ENCODE measurements at places on chromosomes 1 and 21. TPM values are rescaled to one million over a fixed set of nuclear protein-coding genes. Genes with fewer than 3 reads are reported as not detected.

The PATJ gene
- 43.1 TPM for total RNA-seq

The ECM1 gene
- 1.0 TPM for total RNA-seq

The AMY1C gene
- not detected for total RNA-seq

The SLC16A4 gene
- total RNA-seq = 16.4 TPM

The MPL gene
- not detected for total RNA-seq

The POLR3GL gene
- total RNA-seq = 15.6 TPM

The CYYR1 gene
- 6.2 TPM for total RNA-seq

The HSPA6 gene
- total RNA-seq = 1.1 TPM

- no peak overlapping the region for H3K27ac ChIP-seq
- H3K36me3 ChIP-seq = no peaks in the 10 kb centered on the region
- no peaks in the 10 kb centered on the region for H3K27me3 ChIP-seq
- H3K4me1 ChIP-seq = no peaks in the 10 kb centered on the region
- H3K4me3 ChIP-seq = no peak overlapping the region
These were observed 76.8 kb upstream of the COL24A1 start for GRCh38 chr1:86233403-86233802.

- H3K4me3 ChIP-seq = no peak overlapping the region
- no peak for DNase-seq
- H3K36me3 ChIP-seq = no peaks in the 10 kb centered on the region
- no peaks in the 10 kb centered on the region for H3K4me1 ChIP-seq
These were observed 103.2 kb downstream of the PKN2 start for GRCh38 chr1:88787023-88787903.

DNA sequence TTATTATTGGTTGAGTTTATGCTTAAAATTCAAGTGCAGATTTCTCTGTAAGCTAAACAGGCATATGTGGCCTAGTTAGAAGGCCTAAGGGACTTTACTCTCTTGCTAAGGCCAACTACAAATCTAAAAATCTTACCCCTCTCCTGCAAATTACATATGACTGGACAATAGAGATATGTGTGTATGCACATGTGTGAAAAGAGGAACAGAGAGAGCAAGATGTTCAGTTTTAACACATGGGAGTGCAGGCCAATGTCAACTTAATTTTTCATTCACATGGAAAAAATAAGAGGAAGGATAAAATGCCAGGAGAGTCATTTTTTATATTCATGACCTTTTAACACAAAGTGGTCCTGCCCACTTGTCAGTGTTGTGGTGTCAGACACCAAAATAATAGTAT, 8.5 kb downstream of the OR10K2 start:
- no peaks in the 10 kb centered on the region for H3K36me3 ChIP-seq
- no peaks in the 10 kb centered on the region for H3K27me3 ChIP-seq
- no peak overlapping the region for H3K27ac ChIP-seq
- H3K4me3 ChIP-seq = no peak overlapping the region
- H3K4me1 ChIP-seq = no peaks in the 10 kb centered on the region

DNA sequence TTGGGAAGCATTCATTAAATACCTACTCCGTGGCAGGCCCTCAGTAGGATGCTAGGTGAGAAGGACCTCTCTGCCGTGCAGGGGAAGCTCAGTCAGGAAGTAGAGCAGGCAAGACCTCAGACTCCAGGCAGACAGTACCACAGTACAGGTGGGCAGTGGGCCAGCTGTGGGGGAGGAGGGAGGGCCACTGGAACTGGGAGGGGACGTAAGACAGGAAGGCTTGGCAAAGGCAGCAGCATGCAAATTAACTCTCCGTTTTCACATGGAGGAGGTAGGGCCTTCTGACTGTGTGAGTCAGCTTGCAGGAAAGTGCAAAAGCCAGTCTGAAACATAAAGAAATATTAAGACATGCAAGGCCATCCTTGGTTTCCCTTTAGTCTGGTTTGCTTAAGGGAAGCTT, 157.7 kb downstream of the TRIM33 start:
- H3K36me3 ChIP-seq = no peaks in the 10 kb centered on the region
- no peak overlapping the region for H3K4me3 ChIP-seq
- H3K27ac ChIP-seq = no peak overlapping the region
- DNase-seq = peak; percentile 64
- no peaks in the 10 kb centered on the region for H3K4me1 ChIP-seq

DNA sequence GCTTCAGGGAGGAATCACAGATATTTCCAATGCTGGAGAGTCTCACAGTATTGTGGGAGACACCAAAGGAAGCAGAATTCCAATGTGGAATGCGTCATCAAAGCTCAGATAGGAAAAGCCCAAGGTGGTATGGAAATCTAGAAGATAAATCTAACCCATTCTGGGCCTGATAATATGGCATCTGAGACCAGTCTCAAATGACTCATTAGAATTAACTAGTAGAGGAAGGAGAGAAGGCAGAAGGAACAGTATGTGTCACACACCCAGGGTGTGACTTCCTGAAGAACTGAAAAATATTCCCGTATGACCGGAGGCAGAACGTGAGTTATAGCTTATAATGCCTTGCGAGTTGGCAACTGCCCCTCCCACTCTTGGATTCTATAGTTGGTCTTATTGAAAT, 499.2 kb downstream of the PLPP3 start:
- H3K4me1 ChIP-seq = no peaks in the 10 kb centered on the region
- no peaks in the 10 kb centered on the region for H3K36me3 ChIP-seq
- H3K27ac ChIP-seq = no peak overlapping the region
- DNase-seq = no peak

- H3K27ac ChIP-seq = no peak overlapping the region
- no peak for DNase-seq
- no peaks in the 10 kb centered on the region for H3K4me1 ChIP-seq
- no peak overlapping the region for H3K4me3 ChIP-seq
- no peaks in the 10 kb centered on the region for H3K27me3 ChIP-seq
These were observed 8.9 kb upstream of the OMA1 start for GRCh38 chr1:58555393-58555792.

DNA sequence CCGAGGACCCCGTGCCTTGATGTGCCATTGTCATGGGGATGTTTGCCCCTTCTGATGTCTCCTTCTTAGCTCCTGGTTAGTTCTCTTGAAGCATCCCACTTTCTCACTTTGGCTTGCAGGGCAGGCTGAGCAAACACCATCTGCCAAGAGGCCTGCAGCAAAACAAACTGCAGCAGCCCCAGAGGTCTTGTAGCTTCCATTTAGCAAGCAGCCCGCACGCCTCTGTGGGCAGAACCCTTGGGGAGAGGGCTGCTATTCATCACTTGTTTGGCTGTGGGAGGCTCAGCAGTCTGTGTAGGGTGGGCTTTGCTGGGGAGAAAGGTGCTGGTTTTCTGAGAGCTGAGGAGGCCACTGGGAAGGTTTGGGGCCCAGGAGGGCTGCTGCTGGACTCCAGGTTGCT, 56.7 kb downstream of the KCNC4 start:
- H3K4me3 ChIP-seq = no peak overlapping the region
- no peaks in the 10 kb centered on the region for H3K4me1 ChIP-seq
- H3K36me3 ChIP-seq = no peaks in the 10 kb centered on the region
- no peak for DNase-seq
- peaks cover 3% of the 10 kb centered on the region for H3K27me3 ChIP-seq

DNA sequence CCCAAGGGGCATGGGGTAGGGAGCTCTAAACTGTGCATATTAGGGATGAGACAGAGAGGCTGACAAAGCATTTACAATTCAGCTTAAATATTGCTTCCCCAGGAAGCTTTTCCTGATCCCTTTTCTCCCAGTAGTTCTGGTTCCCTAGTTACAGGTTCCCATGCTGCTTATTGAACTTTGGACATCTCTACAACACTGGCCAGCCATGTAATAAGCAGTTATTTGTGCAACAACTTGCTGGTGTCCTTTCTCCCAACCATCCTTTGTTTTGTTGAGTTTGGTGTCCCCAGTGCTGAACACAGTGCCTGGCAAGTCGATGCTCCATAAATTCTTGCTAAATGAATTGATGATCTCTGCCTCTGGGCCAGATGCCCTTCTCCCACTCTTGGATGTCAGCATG, 80.6 kb downstream of the PLXNA2 start:
- H3K27me3 ChIP-seq = no peaks in the 10 kb centered on the region
- peak overlapping the region; percentile 48 for H3K27ac ChIP-seq
- no peaks in the 10 kb centered on the region for H3K36me3 ChIP-seq
- peaks cover 51% of the 10 kb centered on the region for H3K4me1 ChIP-seq

- no peak overlapping the region for H3K4me3 ChIP-seq
- no peaks in the 10 kb centered on the region for H3K27me3 ChIP-seq
- DNase-seq = no peak
- no peak overlapping the region for H3K27ac ChIP-seq
- no peaks in the 10 kb centered on the region for H3K4me1 ChIP-seq
These were observed 42.6 kb upstream of the HMGB4 start for GRCh38 chr1:33821291-33821690.

DNA sequence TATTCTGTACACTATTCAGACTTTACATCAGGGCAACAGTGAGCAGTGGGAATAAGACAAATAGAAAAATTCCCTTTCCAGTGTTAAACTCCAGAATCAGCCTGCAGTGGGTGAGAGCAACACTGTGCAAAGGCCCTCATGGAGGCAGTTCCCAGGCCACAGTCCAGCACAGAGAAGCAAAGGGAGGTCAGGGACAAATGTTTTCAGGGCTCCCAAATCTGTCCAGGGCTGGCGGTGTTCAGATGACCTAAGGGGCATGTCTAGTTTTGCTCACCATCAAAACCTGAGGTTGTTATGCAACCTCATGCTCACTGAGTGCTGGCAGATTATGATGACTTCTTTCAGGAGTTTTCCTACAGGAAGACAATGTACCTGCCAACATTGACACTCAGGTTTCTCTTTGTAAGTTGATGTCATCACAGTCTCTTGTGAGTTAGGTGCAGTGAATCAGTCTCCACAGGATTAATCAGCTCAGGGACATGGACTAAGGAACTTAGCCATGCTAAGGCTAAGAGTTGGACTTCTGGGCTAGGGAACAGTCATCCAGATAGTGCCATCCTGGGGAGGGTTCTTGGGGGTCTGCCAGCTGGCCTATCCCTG, 3.6 kb upstream of the LCE5A start:
- no peaks in the 10 kb centered on the region for H3K36me3 ChIP-seq
- no peaks in the 10 kb centered on the region for H3K4me1 ChIP-seq
- no peak overlapping the region for H3K27ac ChIP-seq
- no peak for DNase-seq
- H3K4me3 ChIP-seq = no peak overlapping the region

- DNase-seq = no peak
- H3K4me1 ChIP-seq = peaks cover 20% of the 10 kb centered on the region
- no peaks in the 10 kb centered on the region for H3K27me3 ChIP-seq
- no peak overlapping the region for H3K27ac ChIP-seq
These were observed 980 bp upstream of the CLDN19 start for GRCh38 chr1:42740851-42741580.

- H3K4me3 ChIP-seq = peak overlapping the region; percentile 88
- DNase-seq = peak; percentile 14
- no peaks in the 10 kb centered on the region for H3K36me3 ChIP-seq
- peaks cover 19% of the 10 kb centered on the region for H3K4me1 ChIP-seq
- H3K27me3 ChIP-seq = no peaks in the 10 kb centered on the region
These were observed 860 bp downstream of the SDC3 start for GRCh38 chr1:30907481-30908315.

DNA sequence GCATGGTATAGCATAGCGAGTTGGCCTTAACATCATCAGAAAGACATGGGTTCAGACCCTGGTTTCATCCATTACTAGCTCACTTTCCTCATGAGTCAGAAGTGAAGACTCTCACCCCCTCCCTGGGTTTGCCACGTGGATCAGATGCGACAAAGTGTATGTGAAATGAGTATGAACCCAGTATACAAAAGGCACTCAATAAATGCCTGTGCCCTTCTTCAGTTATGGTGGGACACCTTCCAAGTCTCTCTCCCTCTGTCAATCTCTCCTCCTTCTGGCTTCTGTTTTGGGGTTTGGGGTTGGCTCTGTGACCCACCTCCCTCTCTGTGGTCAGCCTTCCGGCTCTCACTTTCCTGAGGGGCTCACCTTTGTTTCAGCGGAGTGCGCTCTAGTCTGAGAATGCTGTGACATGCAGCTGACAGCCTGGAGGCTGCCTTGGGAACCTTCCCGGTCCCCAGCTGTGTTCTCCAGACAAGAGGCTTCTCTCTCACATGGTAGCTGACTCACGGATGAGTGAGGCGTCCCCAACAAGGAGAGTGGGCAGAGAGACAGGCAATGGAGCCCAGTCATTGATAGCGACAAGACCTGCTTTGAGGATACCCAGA, 155.0 kb upstream of the EDN2 start:
- no peaks in the 10 kb centered on the region for H3K4me1 ChIP-seq
- no peak overlapping the region for H3K4me3 ChIP-seq
- H3K27me3 ChIP-seq = no peaks in the 10 kb centered on the region
- H3K36me3 ChIP-seq = no peaks in the 10 kb centered on the region

DNA sequence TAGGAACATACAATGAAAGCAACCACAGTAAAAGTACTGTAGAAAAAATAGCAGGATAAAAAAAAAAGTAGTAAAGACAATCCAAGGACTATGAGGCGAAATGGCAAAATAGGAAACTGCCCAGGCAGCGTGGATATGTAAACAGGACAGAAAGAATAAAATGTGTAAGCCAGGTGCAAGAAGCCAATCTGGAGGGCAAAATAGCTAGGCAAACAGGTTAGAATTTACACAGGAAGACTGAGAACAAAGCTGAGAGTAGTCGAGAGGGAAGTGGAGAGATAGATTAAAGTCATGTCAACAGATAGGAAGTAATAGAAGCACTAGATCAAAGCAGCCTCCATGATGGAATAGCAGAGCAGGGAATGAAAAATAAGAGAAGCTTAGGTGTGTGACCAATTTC, 124.2 kb upstream of the B3GALT2 start:
- H3K4me1 ChIP-seq = peaks cover 14% of the 10 kb centered on the region
- H3K27ac ChIP-seq = peak overlapping the region; percentile 68
- DNase-seq = peak; percentile 21
- no peaks in the 10 kb centered on the region for H3K27me3 ChIP-seq

DNA sequence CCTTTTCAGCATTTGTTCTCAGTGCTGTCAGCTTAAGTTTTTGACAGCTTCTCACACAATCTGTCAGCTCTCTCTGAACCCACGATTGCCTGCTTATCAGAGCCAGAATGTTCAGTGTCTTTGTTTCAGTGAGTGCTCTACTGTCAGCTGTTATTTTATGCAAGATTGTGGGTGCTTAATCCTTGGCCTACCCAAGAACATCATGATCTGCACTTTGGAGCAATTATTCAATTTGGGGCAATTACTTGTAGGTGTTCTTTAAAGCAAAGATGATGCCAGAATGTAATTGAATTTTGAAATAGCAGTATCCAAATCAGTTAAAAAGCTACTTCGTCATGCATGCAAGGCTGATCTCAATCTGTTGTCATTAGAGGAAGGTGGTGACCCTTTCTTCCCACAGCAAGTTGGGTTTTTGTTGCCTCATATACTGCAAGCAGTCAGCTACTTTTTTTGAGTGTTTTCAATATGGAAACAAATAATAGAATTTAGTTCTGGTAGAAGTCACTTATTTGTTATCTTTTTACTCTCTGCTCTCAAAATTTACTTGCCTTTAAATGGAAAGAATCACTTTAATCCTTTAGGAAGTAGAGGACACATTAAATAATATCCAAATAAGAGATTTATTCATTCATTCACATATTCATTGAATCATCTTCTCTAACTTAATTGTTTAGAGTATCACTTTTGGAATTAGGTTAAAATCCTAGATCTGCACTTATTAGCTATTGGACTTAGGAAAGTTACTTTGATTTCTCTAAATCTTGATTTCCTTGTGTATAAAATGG, 253.5 kb upstream of the CACYBP start:
- no peak overlapping the region for H3K4me3 ChIP-seq
- H3K27ac ChIP-seq = no peak overlapping the region
- no peaks in the 10 kb centered on the region for H3K4me1 ChIP-seq
- H3K36me3 ChIP-seq = no peaks in the 10 kb centered on the region
